ENCODE measurements at places on chromosomes 1 and 21.

- DNase-seq: no peak
Measured at GRCh38 chr1:172480431-172480830, 36.6 kb upstream of the PIGC start.

DNA sequence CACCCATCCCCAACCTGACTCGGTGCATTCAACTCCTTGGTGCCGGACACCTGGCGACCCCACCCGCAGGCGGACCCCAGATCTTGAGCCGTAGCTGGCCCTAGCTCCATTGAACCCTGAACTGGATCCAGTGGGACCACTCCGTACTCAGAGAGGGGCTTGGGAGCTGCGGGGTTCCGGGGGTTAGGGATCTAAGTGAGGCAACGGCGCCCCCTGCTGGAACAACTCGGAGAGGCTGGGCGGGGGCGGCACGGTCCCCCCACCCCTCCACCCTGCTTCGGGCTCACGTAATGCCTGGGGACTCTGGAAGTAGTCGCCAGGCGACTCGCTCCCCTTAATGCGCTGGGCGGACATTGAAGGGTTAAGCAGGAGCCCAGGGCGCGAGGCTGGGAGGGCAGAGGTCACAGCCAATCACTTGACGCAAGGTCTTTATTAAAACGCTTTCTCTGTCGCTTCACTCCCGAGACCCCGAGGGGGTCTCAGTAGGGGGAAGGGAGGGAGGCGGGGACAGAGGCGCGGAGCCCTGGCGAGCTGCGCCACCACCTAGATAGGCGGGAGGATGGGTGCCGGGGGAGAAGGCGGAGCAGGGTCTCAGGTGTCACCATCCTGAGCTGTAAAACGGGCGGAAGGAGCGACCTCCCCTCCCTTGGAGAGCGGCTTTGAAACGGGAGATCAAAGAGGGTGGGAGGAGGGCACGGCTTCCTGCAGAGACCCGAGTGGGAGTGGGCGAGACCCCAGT, 704 bp upstream of the CRABP2 start:
- no peak for DNase-seq

GRCh38 chr1:203440771-203441170, 34.8 kb upstream of the PRELP start:
- DNase-seq: no peak

DNA sequence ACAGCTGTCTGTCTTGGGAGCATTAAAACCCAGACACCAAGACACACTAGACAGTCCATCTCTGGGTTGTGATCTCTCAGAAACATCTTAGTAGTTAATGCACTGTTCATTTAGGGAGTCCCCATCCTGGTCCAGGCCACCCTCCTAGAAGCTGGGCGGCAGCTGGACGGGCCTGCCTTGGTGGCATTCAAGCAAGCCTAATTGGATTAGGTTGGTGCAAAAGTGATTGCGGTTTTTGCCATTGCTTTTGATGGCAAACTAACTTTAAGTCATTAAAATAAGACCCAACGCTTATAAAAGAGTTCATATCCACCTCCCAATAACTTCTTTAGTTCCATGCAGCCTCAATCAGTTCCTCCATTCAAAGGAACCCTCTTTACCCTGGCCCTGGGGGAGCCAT, 21.7 kb downstream of the ATP5PO start:
- no peak for DNase-seq

GRCh38 chr1:77382366-77382765, 100.5 kb downstream of the AK5 start:
- DNase-seq: no peak

- DNase-seq: no peak
Measured at GRCh38 chr1:46550751-46551231, 656 bp downstream of the KNCN start.

- DNase-seq: no peak
Measured at GRCh38 chr1:212769459-212770167, 22.0 kb downstream of the NSL1 start.

DNA sequence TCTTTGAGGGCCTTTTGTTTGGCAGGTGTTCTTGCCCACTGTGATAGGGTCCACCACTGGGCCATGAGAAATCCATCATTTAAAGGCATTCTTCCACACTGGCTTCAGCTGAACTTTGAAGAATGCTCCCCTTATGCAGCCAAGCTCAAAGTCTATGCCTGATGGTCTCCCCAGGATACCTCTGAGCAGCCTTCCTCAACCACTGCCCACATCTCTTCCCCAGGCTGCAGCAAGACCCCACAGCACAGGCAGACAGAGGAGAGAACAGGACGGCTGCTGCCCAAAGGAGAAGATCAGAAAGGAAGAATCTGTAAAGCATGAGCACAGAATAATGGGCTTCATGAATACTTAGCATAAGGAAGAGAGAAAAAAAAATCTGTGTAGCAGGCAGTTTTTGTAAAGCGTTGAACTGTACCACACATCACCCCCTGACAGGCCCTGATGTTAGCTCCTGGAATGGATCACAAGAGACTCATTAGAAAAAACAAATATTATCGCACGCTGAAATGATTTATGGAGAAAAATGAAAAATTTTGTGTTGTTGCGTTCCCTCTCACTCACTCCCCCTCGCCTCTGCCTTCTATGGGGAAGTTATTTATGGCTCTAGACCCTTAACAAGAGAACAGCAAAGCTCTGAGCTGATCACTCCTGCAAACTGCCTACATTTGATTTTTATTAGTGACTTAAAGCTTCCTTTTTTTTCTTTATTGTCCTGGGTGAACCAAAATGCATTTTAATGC, 134.1 kb downstream of the TMEM53 start:
- no peak for DNase-seq

DNA sequence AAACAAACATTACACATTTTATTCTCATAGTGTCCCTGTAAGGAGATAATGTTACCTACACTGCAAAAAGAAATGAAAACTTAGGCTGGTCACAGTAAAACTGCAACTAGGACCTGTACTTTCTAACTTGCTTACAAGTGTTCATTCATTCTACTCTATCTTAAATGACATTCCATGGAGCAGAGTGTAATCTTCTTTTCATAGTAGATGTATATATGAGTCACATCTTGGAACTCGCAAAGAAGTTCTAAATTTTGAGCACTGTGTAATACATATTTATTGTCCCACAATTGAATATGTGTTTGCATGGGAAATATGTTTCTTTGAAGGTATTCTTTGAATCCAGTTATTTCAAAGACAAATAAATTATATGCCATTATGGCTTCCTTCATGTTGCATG, 1258.5 kb upstream of the ADGRL2 start:
- no peak for DNase-seq

DNA sequence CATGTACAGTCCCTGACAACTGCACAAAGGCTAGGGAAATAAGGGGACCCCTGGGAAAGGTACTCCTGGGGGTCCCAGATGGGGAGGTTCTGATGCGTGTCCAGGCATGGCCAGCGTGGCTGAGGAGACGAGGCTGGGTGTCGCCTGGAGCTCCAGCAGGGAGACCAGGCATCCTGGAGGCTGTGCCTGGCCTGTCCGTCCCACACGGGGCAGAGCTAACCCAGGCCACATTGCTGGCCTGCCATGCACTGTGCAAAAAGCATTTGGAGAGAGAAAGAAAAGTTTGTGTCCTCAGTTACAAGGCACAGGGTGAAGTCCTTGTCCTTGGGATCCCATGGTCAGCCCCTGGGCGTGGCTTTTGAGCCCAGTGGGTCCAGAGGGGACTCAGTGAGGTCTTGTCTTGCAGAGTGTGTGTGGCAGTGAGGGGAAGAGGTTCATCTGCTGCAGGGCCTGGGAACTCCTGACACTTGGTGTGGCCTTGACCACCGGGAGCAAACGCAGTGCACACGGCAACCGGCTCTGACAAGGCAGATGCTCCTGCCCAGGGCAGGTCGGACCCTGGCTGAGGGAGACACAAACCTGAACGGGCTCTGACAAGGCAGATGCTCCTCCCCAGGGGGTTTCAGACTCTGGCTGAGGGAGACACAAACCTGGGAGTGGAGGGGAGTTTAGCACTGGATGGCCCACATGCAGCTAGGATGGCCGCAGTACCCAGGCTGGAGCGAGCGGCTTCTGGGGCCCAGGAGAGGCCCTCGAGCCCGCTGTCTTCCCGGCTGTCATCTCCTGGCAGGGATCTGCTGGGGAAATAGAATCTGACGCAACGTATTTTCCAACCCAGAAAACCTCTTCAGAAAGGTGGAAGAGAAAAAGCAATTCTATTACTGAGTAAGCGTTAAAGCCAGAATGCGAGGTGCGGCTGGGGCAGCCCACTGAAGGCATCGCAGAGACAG, 37.3 kb upstream of the COL18A1 start:
- no peak for DNase-seq

DNA sequence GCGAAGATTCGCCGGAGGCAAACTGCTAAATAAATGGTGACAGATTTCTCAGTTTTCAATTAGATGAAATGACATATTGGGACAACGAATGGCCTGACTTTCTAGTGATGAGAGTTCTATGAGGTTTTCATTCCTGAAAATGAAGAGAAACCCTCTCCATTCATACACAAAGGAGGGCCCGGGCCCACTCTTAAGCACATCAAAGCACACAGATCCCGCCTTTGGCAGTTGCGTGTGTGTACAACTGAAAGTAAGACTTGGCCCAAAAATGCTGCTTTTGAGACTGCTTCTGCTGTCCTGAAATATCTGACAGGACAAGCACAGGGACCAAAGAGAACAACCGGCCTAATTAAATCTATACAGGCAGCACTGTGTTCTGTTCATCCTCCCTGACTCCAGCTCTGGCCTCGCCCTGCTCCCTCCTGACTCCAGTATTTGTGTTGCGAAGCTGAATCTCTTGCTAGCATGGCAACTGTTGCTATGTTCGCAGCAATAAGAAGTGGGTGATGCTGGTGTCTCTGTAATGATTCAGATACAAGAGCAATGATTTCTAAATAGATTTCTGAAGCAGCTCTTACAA, 7.4 kb downstream of the LRRC53 start:
- DNase-seq: no peak

GRCh38 chr1:85244271-85245061, 15.0 kb downstream of the C1orf52 start:
- DNase-seq: no peak

- no peak for DNase-seq
Measured at GRCh38 chr1:110203021-110203661, 7.0 kb upstream of the KCNC4 start.

DNA sequence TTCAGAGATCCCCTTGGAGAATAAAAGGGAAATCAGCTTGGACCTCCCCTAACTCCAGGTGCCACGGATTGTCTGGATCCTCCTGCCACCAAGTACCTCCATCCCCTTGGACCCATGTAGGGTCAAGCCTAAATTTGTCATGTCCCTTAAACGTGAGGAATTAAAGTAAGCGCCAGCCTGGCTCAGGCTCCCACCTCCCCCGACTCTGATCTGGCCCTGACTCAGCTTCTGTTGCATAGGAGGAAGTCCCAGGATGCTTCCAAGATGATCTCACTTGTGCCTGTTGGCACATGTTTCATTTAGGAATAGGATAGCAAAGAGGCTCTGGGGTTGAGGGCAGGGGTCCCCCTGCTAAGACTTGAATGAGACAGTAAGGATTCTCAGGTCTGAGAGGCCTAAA, 231.9 kb upstream of the JUN start:
- no peak for DNase-seq

Measured in brain pericyte (primary cell).